Prostate gland (tissue), 2 donors: ENCODE measurements at places on chromosomes 13 and 19.
A peak's percentile ranks its signal among the peaks of the same experiment; 100 is the strongest.

DNA sequence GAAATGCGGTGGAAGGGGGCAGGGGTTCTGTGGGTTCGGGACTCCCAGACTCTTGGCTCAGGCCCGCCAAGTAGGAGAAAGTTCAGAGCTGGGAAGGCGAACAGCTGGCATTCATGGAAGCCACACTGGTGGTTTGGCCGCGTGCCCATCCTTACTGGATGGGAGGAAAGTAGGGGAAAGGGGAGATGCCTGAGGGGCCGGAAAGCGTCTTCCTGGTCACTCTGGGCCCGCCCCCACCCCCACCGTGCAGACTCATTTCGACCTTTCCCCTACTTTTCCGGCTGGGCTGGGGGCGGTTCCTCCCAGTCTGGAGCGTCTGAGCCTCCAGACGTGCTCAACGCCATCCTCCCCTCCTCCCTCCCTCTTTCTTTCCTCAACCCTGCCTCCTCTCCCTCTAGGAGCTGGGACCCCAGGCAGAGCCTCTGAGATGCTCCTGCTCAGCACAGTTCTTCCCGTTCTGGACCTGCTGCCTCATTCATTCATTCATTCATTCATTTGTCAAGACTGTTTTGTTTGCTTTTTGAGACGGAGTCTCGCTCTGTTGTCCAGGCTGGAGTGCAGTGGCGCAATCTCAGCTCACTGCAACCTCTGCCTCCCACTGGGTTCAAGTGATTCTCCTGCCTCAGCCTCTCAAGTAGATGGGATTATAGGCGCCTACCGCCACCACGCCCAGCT, 3.5 kb downstream of the ANGPTL4 start:
- DNase-seq: peak; percentile 53

DNA sequence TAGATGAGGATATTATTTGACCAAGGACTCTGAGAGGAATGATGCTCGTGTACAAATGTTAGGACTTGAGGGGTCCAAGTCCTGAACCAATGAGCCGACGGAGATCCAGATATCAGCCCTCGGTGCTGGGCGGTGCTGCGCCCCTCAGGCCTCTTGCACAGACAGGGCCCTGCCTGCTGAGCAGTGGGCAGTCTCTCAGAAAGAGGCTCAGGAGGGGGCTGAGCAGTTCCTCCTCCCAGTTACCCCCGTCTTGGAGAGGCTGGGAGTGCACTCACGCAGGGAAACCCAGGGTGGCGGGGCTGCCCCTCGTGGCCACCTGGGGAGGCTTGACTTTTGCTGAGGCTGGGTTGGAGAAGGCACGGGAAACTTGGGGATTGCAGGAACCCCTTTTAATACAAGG, 18.4 kb downstream of the TEX29 start:
- DNase-seq: peak; percentile 1

- DNase-seq: peak; percentile 12
Observed at GRCh38 chr13:77918391-77919245, at the start of gene EDNRB. TSS of gene EDNRB (minus strand) at chr13:77918831. CDS start at chr13:77918573, 258 bp downstream.

DNA sequence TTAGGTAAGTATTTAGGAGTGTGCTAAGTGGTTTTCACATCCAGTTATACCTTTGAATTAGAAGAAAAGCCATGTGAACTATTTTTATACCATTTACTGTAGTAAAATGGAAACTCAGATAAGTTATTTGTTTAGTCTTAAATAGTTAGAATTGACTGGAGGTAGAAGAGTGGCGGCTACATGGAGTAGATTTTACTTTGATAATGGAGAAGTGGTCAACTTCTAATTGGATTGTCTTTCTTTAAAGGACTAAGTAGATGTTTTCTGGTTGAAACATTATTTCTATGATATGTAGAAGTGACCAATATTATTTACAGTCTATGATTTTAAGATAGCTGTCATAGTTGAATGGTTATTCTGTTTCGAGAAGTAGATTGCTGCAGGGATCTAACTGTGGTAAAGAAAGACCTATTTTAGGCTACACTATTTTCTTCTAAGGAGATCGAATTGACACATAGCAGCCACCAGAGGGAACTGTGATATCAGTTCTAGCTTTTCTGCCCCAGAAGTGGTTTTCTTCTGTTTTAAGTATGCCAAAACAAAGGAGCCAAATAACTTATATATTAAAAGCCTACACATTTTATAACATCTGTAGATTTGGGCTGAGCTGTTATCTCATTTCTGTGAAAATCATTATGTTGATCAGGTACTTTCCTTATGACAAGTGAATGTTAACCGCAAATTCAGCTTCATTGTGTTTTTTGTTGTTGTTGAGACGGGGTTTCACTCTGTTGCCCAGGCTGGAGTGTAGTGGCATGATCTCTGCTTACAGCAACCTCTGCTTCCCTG, 26.1 kb downstream of the ZMYM2 start:
- no peak for DNase-seq

- peak; percentile 66 for DNase-seq
Observed at GRCh38 chr19:43524922-43525835, 1.8 kb downstream of the ETHE1 start.

- no peak for DNase-seq
Observed at GRCh38 chr19:30309905-30310601, 62.1 kb upstream of the ZNF536 start.

GRCh38 chr13:94933230-94933751, 220.9 kb upstream of the SOX21 start:
- DNase-seq: no peak

DNA sequence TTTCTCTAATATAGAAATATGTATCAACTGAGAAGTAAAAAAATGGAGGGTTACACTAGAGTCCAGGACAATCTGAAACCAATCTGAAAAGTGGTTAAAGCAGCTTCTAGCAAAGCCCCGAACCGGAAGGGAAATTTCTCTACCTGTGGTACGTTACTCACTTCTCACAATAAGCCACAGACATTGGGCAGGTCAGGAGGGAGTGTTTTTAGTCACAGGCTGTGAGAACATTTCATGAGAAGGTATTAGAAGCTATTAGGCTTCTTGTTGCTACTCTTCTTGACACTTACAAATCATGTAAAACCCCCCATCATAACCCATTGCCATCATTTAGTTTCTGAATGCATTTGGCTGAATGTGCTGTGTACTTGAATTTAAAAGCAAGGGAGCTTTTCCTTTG, 120.9 kb downstream of the NUFIP1 start:
- DNase-seq: no peak

- no peak for DNase-seq
Observed at GRCh38 chr19:10243606-10244005, 8.4 kb upstream of the MRPL4 start.

GRCh38 chr13:110697842-110698241, 8.1 kb downstream of the CARS2 start:
- no peak for DNase-seq

DNA sequence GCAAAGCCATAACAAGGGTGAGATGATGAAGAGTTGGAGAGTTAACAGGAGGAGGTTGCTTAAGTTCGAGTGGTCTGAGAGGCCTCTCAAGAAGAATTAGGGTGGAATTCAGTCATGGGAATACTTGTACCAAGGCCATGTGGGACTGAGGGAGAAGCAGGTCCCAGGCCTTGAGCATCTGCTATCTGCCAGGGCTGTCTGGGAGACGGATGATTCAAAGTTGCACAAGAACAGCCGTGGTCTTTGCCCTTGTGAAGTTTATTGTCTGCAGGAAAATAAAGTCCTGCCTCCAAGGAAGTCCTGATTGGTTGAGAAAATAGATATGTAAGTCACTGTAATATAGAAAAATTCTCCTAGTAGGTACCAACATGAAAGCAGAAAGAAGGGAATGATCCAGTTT, 178.8 kb upstream of the RFC3 start:
- no peak for DNase-seq

GRCh38 chr13:76048675-76049375, 412.7 kb downstream of the LMO7 start:
- no peak for DNase-seq

DNA sequence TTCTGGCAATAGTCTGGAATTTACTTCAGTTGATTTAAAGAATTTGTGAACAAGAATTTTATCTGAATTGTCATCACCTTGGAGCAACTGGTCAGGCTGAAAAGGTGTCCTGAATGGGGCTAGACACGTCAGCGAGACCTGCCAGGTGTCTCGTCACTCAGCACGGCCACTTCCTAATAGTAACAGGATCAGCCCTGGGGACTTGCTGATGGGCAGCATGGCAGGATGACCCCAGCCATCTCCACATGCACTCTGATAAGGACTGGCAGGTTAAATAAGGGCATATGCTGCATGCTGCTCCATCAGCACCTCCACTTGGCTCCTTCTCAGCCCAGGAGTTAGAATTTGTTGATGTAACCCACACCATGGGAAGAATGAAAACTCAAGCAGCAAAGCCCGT, 224.2 kb downstream of the FOXO1 start:
- DNase-seq: no peak

DNA sequence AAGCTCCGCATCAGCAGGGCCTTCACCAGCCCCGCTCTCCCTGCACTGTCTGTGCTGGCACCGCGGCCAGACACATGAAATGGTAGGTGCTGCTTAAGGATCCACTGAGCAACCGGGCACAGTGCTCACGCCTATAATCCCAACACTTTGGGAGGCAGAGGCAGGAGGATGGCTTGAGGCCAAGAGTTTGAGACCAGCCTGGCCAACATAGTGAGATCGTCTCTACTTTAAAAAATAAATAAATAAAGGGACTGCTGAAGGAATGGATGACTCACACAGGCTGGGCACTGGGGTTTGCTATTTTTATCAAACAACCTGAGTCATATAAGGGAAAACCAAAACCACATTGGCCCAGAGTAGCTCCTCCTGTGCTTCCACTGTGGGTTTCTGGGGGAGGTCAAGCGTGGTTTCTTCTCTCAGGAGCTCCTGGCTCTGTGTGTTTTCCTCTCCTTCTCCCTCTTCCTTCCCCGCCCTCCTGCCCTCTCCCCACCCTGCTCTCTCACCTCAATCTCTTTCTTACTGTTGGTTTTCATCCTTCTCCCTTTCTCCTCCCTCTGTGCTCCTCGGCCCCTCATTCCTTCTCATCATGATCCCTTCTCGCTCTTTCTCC, 21.3 kb downstream of the VRK3 start:
- no peak for DNase-seq

GRCh38 chr13:109101550-109102144, 472.2 kb downstream of the MYO16 start:
- no peak for DNase-seq

DNA sequence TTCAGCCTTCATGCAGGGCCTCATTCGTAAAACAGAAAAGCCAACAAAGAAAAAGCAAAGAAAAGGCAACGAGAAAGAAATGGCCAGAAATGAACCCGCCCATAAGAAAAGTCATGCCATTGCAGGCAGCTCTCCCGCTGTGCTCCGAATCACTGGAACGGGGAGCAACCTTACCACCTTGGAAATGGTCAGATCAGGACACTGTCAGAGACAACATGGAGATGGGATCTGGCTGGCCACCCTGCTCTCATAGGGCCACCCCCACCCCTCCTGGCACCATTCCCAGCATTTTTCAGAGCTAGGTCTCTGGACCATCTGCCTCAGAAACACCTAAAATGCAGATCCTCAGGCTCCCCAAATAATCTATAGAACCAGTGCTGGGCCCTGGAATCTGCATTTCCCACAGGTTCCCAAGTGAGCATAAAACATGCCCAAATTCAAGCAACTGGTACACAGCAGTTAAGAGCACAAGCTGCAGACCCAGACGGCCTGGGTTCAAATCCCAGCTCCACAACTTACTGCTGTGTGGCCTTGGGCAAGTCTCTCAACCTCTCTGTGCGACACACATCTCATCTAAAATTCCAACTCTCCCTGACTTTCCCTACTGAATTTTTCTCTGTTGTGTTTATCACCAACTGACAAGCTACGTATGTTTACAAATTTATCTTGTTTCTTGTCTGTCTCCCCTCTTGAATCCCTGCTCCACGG, 151.6 kb downstream of the IER2 start:
- DNase-seq: no peak

GRCh38 chr19:58170860-58171259, 12.0 kb upstream of the ZNF274 start:
- no peak for DNase-seq

GRCh38 chr13:106471957-106472543, 63.4 kb downstream of the EFNB2 start:
- DNase-seq: no peak

DNA sequence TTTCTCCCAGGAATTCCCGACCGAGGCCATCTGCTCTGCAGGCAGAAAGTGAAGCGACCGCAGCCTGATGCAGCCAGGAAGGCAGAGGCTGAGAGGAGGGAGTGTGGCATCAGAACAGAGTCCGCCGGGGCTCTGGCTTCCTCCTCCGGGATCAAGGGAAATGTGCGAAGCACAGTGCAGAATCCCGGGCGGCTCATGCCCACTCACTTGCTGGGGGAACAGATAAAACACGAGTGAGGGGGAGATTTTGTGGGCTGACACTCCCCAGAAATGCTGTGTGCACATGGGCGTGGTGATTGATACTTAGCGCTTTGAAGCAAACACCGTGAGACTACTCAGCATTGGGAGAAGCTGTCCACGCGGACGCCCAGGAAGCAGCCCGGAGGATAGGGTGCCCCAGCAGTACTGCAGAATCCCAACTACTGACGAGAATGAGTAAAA, 75.3 kb upstream of the POMP start:
- DNase-seq: no peak

DNA sequence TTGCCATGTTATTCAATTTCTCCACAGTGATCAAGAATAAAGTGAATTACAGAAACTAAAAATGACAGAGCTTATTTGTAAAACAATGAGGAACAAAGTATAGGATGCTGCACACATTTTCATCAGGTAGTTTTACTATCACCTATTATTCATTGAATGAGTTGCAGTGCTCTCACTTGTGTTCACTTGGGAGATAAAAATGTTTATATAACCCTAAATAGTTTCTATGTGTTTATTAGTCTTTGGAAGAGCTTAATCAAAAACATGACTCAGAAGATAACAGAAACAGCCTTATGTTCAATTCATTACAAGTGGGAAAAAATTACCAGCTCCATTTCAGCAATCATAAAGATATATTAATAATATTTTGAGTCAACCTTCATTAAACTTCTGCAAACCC, 796.2 kb downstream of the SLITRK1 start:
- no peak for DNase-seq

- DNase-seq: no peak
Observed at GRCh38 chr13:113048766-113049165, 56.8 kb upstream of the F7 start.

DNA sequence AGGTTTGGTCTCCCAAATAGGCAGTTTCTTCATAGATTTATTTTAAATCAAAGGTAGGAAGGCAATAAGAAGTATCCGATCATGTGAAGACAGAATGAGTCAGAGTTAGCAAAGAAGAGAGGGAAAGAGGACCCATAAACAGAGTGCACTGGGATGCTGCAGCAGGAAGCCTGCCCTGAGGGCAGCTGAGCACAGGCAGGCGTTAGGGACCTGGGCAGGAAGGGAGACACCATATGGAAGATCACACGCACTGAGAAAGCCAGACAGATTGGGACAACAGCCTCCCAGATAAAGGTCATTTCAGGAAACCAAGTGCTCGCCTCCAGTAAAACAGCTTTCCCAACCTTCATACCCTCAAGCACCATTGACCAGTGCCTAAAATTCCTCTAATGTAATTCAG, 598.0 kb downstream of the EFNB2 start:
- DNase-seq: no peak
